ENCODE measurements at places on chromosomes 12 and 14. TPM values are rescaled to one million over a fixed set of nuclear protein-coding genes. Genes with fewer than 3 reads are reported as not detected.

The KRT6A gene
- total RNA-seq, result 299 TPM

- no peak for DNase-seq
Observed at GRCh38 chr14:55745906-55746305, 165.9 kb downstream of the KTN1 start.

The PLXNC1 gene
- total RNA-seq, result 13.4 TPM

The CCDC184 gene
- 1.2 TPM for total RNA-seq

DNA sequence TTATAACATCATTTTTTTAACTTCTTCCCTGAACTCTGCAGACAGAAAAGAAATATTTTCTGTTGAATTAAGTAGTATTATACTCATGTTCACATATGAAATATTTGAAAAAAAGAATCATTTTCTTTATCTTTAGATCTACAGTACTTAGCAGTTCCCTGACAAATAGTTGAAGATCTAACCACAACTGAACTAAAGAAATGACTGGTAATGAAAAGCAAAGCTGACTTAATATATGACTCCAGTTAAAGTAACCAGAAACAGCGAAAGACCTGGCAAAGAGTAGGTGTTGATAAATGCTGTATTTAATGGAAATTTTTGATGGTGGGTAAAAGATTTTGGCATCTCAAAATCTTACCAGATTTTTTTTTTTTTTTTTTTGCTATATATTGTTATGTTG is 207.1 kb upstream of the SLC16A7 start:
- DNase-seq, result no peak

Measured in tongue (tissue), 3 donors.